GM23248 (cell line): ENCODE measurements at places on chromosomes 7 and 10. TPM values are rescaled to one million over a fixed set of nuclear protein-coding genes. Genes with fewer than 3 reads are reported as not detected.

The ZPBP gene
- not detected in 2 replicates for polyA plus RNA-seq

- no peak for DNase-seq
These were observed 30.6 kb downstream of the KLHL7 start for GRCh38 chr7:23136216-23136615.

The PNLIPRP3 gene
- polyA plus RNA-seq, result not detected in 2 replicates

DNA sequence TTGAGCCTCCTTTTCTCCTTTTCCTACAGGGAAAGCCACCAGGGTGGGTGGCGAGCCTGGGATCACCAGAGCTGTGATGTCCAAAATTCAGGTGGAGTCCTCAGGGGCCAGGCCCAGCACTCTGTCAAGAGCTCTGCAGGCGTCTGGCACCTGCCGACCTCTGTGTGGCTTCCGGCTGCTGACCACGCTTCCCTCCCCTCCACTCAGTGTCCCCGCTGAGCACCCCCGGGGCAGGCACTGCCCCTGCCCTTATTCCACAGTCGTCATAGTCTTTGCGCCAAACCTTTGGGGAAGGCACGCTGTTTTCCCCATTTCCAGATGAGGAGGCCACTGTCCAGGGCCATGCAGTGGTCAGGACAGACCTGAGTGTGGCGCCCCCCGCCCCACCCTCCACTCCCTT is 7.5 kb downstream of the MTG1 start:
- DNase-seq, result no peak

The PTN gene
- 7.0 and 8.5 TPM in 2 replicates for polyA plus RNA-seq

The ZNF716 gene
- not detected in 2 replicates for polyA plus RNA-seq

The DNAJC12 gene
- 1.2 and 1.4 TPM in 2 replicates for polyA plus RNA-seq

The PLAC9 gene
- 117 and 118 TPM in 2 replicates for polyA plus RNA-seq

The SPDYE2B gene
- polyA plus RNA-seq, result 0.20 TPM in 1 of 2 replicates, not detected in the other

GRCh38 chr10:97589479-97589878 is at the start of gene C10orf62:
Gene C10orf62, plus strand, starts transcription at chr10:97589721. Its CDS starts 177 bp downstream, at chr10:97589898.
- DNase-seq, result no peak

The HECTD2 gene
- polyA plus RNA-seq, result 7.7 and 9.5 TPM in 2 replicates
